ENCODE measurements at places on chromosomes 7 and 10. TPM values are rescaled to one million over a fixed set of nuclear protein-coding genes. Genes with fewer than 3 reads are reported as not detected.

The TSPAN33 gene
- total RNA-seq = 0.10 TPM

The LMTK2 gene
- 17.0 TPM for total RNA-seq

The STAMBPL1 gene
- 1.2 TPM for total RNA-seq

The SDK1 gene
- 0.65 TPM for total RNA-seq

The APBB1IP gene
- not detected for total RNA-seq

The UPK3BL1 gene
- total RNA-seq = 11.5 TPM

The LRRC61 gene
- total RNA-seq = 2.0 TPM

The RPA3 gene
- 13.5 TPM for total RNA-seq

The MLXIPL gene
- not detected for total RNA-seq

The ANKRD30A gene
- total RNA-seq = not detected

The DRGX gene
- total RNA-seq = not detected
